ENCODE measurements at places on chromosomes 11 and 22.

- no peak for DNase-seq
Observed at GRCh38 chr11:129322941-129323340, 52.7 kb upstream of the BARX2 start.

- no peak for DNase-seq
Observed at GRCh38 chr11:102727890-102728289, 3.1 kb upstream of the MMP8 start.

GRCh38 chr22:46116491-46116958 is 33.8 kb upstream of the PPARA start:
- DNase-seq, result peak; percentile 97

GRCh38 chr11:85044911-85045310 is 582.2 kb downstream of the DLG2 start:
- DNase-seq, result no peak

GRCh38 chr11:65325435-65325834 is 8.2 kb upstream of the DPF2 start:
- no peak for DNase-seq

GRCh38 chr11:2958251-2958650 is 29.0 kb upstream of the PHLDA2 start:
- no peak for DNase-seq

GRCh38 chr11:109390752-109391151 is 31.2 kb upstream of the C11orf87 start:
- DNase-seq, result no peak

DNA sequence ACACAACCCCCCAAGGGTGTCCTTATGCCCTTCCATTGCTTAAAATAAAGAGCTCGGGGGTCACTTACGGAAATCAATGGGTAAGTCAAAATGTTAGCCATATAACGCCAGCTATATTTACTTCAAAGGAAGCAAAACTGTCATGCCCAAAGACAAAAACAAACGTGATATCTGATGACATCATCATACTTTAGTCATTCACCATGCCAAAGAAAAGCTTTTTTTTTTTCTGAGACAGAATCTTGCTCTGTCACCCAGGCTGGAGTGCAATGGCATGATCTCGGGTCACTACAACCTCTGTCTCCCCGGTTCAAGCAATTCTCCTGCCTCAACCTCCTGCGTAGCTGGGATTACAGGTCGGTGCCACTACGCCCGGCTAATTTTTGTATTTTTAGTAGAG is 47.7 kb upstream of the SC5D start:
- DNase-seq, result no peak

DNA sequence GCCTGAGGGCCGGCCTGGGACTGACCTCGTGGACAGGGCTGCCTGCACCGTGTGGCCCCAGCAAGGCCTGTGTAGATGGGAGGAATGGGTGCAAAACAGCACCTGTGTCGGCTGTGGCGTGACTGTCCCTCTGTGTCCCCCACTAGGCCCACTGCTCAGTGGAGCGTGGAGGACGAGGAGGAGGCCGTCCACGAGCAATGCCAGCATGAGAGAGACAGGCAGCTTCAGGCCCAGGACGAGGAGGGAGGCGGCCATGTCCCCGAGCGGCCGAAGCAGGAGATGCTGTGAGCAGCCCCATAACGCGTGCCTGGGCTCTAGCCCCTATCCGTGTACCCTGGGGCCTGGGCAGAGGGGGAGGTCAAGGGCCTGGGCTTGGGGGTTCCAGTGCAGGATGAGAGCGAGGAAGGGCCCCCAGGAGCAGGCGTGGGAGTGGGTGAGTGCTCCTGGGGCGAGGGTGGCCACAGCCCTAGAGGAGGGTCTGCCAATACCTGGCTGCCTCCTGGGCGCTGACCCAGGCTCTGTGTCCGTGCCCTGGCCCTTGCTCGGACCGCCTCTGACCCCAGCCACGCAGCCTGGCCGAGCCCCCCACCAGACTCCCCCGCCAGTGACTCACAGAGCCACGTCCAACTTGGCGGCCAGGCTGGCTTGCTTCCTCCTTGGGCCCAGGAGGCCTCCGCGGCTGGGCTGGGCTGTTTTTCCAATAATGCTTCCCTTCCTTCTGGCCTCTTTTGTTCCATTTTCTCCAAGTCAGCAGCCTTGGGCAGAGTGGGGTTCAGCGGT is 11.6 kb downstream of the PRR33 start:
- peak; percentile 90 for DNase-seq

DNA sequence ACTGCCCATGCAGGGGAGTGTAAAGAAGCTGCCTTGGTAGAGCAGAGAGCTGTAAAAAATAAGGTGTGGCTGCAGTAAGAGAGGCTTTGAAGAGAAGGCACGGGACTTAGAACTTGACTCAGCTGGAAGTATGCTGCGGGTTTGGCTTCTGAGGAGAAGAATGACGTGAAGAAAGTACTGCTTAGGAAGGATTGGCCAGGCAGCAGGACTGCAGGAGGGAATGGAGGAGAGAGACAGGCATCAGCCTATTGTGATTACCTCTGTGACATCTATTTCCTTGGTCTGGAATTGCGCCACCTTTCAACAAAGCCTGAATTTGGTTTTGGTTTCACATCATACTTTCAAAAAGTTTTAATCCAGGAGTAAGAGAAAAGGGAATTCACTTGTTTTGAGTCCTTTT is 22.5 kb downstream of the PRRG4 start:
- DNase-seq, result no peak

DNA sequence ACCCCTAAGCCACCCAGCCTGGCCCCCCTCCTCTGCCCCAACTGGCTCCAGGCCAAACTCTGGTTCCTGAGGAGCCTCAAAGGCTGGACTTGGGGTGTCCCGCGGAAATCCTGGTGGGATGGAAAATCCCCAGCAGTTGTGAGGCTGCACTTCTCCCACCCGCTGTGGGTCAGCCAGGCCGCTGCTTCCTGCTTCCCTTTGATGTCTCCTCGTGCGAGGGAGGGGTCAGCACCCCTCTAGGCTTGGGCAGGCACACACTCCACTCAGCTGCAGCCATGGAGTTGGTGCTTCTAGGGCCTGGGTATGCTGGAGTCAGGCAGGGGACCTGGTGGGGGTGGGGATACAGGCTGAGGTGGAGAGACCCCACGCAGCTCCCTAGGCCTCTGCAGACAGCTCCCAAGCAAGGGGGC is 12.0 kb downstream of the KCNQ1OT1 start:
- DNase-seq, result peak; percentile 40

GRCh38 chr22:50694766-50695420 is 22.3 kb downstream of the SHANK3 start:
- DNase-seq, result peak; percentile 26

DNA sequence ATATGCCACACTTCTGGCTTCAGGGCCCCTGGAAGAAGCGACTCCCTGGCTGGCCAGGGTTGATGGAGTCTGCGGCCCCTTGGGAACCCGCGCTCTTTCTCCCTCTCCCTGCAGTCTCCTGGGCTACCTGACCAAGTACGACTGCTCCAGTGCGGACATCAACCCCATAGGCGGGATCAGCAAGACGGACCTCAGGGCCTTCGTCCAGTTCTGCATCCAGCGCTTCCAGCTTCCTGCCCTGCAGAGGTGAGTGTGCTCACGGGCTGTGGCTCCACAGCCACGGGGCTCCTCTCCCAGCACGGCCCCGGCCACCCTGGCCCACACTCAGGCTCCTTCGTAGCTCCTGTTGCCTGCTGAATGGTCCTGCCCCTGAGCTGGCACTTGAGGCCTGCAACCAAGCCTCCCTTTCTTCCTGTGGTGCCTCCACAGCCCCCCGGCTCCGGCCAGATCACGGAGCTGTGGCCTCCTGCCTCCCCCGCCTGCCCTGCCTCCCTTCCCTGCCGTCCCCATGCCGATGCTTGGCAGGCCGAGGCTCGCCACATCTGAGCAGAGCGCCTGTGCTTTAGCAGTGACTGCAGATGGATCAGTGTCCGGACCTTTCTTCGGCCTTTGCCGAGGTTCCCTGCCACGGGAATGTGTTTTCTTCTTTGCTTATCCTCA is 36.2 kb upstream of the KRTAP5-7 start:
- DNase-seq, result no peak

DNA sequence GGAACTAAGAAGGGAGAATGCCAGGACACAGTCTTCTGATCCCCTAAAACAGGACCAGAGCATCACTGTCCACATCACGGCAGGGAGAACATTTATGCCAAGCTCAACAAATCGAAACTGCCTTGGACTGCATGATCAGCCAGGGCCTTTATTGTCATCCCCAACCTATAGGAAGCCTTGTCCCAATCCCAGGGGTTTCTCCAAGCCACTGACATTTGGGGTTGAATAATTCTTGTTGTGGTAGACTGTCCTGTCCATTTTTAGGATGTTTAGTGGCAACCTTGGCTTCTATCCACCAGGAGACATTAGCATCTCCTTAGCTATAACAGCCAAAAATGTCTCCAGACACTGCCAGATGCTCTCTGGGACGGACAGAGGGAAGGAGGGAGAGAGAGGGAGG is 37.1 kb downstream of the RPL27A start:
- no peak for DNase-seq

DNA sequence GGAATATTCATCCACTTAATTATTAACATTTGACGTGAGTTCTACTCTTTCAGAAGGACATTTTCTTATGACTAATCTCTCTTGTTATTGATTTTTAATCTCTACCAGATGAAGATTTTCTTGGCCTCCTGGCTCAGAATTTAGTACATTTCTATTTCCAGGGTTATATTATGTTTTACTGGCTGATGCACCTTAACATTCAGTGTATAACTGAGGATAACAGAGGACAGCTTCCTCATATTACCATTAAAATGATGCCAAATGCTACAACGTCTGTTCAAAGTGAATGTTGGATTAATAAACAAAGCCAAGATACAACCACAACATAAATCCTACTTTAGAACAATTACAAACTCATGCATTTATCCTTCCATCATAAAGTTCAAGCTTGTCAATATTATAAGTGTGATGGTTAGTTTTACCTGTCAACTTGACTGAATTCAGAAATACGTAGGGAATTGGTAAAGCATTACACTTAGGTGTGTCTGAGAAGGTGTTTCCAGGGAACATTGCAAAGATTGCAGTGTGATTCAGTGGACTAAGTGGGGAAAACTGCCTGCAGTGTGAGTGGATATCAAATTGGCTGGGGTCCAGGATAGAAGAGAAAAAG is 485.2 kb downstream of the LRRC4C start:
- no peak for DNase-seq

- DNase-seq, result no peak
Observed at GRCh38 chr11:27367881-27368280, 4.9 kb upstream of the CCDC34 start.

DNA sequence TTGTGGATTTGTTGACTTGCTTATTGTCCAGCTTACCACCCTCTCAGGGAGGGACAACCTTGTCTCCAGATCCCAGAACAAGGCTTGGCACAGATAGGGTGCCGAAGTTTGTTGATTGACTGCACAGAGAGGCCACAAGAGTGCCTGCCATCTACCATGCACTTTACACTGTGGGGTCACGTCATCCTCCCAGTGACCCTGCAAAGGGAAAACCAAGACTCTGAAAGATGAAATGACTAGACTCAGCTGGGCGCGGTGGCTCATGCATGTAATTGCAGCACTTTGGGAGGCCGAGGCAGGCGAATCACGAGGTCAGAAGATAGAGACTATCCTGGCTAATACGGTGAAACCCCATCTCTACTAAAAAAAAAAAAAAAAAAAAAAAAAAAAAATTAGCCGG is 4.6 kb upstream of the LTBP3 start:
- no peak for DNase-seq

DNA sequence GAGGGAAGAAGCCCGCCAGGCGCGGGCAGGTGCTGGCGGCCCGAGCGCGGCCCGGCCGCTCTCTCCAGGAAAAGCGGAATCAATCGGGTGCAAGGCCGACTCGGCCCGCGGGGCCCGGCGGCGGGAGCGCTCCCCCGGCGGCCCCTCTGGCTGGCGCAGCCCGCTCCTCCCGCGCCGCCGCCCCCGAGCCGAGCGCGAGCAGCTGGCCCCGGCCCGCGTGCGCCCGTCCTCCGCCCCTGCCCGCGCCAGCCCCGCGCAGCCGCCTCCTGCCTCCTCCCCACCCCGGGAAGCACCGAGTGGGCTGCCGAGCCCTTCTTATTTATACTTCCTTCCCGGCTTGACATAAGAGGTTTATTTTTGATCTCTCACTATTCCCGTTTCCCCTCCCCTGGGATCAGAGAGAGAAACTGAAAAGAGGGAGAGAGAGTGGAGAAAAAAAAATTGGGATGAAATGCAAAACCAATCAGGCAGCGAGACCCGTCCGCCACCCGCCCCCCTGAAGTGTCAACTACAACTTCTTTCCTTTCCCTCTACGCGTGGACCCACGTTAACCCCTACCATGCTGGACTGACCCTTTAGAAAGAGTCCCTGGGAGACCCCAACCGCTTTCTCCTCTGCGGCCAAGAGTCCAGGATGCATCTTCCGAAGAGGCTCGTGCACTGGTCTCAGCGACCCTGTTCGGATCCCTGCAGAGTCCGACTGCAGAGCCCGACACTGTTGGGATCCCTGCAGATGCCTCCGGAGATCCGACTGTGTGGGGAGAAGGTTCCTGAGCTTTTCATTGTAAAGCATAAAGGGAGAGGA is at the start of gene ADAMTS8:
TSS of gene ADAMTS8 (minus strand) at position 294 of the 804 bp plus-strand sequence. CDS start 323 bp downstream, outside the sequence.
- no peak for DNase-seq

DNA sequence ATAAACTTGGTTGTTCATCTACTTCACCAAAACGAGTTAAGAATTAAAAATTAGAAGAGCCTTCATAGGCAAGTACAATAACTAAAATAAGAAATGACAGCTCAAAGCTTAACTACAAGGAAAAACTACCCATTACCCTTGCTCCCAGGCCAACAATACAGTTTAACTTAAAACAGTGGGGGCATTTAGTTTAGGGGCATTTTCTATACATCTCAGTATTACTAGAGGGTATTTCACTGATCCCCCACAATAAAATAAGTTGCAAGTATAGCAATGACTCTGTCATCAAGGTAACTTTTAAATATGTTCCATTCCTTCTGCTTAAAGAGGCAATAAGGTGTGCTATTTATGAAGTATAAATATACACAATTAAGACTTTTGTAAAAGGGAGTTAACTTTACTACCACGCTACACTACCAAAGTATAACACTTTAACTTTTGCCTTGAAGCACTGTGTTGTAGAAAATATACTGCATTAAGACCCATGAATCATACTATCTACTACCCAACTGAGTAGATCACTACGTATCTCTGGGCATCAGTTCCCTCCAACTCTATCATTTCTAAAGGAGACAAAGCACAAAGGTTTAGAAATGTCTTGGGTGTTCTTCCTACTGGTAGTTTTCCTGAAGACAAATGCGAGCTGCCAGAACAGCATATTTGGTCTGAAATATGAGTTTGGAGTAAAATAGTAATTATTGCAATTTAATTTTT is 29.8 kb downstream of the CHORDC1 start:
- no peak for DNase-seq

DNA sequence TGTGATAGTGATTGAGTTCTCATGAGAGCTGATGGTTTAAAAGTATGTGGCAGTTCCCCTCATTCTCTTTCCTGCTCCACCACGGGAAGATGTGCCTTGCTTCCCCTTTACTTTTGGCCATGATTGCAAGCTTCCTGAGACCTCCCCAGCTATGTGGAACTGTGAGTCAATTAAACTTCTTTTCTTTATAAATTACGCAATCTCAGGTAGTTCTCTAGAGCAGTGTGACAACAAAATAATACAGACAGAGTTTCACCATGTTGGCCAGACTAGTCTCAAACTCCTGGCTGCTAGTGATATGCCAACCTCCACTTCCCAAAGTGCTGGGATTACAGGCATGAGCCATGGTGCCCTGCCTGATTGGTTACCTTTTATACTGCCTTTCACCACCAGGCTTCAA is 755.2 kb downstream of the METTL15 start:
- no peak for DNase-seq
